ENCODE measurements at places on chromosomes 3 and 15.

DNA sequence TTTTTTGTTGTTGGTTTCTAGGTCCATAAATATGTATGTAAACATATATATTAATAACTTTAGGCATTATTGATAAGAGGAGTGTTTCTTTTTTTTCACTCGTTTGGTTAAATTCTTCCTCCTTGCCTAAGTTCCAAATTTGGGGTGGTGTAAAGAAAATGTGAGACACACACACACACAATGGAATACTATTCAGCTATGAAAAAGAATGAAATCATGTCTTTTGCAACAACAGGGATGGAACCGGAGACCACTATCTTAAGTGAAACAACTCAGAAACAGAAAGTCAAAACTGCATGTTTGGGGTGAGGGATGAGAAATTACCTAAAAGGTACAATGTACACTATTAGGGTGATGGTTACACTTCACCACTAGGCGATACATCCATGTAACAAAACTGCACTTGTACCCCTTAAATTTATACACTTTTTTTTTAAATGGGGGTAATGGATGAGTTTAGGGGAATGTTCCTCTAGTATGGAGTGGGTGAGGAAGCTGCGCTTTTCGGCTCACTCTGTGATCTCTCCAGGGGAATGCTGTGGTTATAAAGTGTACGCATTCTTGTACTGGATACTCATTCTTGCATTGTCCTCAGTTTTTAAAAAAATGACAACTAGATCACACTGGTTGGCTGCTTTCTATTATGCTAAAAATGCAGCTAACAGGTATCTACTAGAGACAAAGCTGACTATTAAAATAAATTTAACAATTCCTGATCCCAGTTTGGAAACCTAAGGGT, 50.8 kb upstream of the PPARG start:
- no peak for DNase-seq

- DNase-seq: no peak
Measured at GRCh38 chr3:166510382-166510781, 673.2 kb upstream of the BCHE start.

GRCh38 chr3:100682056-100682853, 27.0 kb upstream of the TFG start:
- no peak for DNase-seq

DNA sequence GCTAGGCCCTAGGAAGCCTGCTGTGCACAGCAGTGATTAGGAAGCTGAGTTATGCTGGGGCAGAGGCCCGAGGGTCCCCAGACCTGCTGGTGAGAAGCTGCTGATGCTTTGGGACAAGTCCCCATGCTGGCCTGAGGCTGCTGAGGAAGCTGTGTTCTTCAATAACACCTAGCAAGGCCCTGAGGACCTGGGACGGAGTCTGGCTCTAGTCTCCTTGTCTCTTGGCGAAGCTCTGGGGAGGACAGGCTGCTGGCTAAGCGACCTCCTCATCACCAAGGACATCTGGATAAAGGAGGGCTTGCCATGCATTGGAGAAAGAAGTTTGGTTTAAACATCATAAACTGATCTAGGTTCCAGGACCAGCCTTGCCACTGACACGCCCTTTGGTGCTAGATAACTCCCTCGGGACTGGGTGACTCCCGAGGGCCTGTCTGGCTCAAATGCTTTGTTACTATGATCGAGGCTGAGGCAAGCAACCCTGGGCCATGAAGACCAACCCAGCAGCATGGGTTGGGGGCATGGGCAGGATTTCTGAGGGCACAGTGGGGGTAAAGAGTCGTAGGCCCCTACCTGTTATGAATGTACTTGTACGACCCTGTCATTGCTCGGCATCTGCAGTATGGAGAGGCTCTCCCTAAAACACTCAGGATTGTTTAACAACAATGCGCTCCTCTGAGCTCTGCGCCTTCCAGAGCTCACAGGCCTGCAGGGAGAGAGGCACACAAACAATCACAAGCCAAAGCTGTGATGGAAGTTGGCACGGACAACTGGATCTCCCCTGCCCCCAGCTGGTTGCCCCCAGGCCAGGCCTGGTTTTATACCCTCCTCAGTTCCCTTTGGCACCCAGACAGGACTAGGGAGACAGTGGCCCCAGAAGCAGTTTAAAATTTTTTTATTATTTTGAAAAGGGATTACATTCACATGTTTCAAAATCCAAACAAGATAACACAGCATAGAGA, 64.4 kb downstream of the LINGO1 start:
- DNase-seq: peak; percentile 24

DNA sequence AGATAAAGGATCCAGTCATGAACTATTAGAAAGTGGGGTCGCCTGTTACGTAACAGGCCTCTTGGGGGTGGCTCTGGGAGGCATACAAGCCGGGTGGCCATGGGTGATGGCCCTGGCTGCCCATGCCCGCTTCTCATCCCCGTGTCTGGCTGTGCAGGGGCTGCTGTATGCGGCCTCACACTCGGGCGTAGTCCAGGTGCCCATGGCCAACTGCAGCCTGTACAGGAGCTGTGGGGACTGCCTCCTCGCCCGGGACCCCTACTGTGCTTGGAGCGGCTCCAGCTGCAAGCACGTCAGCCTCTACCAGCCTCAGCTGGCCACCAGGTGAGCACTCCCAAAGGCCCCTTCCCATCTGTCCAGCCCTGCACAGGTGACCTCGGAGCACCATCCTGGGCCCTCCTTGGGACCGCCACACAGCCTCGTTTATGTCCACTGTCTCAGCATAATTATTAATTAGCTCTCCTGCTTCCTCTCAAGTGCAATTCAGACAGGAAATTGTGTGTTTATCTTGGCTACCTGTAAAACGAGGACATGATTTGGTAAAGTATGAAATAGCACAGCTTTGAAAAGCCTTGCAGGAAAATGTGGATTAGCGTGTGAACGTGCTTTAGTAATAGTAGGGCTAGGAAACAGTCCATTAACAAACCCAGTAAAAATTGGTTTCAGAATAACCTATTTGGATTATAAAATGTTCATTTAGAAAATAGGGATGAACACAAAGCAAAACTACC, 8.1 kb downstream of the CIB1 start:
- no peak for DNase-seq

GRCh38 chr15:35555244-35555643, 9.3 kb upstream of the DPH6 start:
- DNase-seq: no peak

DNA sequence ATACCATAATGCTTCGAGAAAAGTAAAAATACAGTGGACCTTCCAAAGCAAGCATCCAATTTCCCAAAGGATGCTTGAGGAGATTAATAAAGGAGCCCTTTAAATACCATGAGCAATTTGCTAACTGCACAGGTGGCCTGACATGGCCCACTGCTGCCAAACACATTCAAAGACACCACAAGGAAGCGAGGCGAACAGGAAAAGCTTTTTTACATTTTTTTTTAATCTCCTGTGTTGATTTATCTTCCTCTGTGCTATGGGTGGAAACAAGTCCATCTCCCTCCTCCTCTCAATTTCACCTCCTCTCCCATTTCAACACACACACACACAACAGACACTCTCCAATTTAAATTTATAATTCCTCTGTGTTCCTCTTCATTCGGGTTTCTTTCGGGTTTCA, 243.4 kb downstream of the IGSF11 start:
- no peak for DNase-seq

DNA sequence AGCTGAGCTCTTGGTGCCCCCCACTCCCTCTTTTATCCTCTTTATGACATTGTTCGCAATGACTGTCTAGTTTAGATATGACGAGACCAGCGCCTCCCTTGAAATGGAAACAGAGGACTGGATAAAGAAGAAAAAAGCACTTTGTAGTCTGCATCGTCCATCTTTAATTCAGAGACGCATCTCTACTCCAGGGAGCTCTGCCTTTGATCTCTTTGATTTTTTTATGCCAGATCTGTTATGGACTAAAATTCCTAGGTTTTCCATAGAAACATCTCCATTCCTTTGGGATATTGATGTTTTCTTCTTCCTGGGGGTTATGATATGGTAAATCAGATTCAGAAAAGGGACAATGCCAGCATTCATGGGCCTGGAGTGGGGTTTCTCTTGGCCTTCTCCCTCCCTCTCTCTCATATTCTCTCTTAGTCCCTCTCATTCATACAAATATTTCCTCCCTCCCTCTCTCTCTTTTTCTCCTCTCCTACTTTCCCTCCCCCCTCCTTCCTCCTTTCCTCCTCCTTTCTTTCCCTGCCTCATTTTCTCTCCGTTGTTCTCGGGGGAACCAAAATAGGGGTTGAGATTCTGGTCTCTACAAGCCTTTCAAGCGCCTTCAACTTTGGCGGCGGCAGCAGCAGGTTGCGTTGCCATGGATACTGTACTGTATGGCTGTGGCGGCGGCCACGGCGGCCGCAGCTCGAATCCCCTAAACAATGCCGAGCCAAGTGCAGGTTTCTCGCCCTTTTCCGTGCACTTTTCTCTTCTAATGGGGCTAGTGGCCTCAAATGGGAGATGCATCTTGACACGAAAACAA, 45.5 kb downstream of the ZIC4 start:
- no peak for DNase-seq

- DNase-seq: peak; percentile 61
Measured at GRCh38 chr3:56783644-56784447, 17.9 kb downstream of the ARHGEF3 start.

DNA sequence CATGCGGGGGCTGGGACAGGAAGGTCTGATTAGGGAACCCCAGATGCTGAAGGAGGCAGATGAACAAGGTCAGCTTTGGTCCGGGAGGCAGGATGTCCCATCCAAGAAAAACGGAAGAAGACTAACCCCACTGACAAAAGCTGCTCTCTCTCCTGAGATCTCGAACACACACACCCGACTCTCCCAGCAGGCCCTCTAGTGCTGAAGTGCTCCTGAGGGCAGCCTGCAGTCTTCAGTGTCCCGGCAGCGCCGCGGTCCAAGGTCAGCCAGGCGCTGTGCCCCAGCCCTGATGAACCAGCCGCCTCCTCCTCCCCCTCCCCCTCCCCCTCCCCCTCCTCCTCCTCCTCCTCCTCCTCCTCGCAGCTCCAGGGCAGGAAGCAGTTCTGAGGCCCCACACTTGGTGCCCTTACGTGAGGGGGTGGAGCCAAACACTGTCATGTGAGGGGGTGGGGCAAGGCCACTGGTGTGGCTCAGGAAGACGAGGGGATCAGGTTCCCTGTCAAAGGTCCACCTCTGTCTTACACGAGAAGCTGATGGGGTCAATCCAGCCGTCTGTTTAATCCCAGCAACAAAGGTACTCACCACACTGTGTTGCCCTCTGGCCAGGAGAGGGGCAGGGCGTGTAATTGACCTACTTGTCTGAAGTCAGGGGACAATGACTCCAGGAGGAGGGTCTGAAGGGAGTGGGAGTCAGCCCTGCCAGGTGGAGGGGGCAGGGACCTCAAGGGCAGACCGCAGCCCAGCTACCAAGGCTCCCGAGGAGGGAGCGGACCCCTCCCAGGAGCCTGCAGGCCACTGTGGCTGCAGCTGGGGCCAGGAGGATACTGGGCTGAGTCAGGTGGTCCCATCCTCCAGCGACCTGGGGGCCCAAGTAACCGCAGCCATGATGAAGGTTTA, 34.3 kb downstream of the PRR23E start:
- no peak for DNase-seq

DNA sequence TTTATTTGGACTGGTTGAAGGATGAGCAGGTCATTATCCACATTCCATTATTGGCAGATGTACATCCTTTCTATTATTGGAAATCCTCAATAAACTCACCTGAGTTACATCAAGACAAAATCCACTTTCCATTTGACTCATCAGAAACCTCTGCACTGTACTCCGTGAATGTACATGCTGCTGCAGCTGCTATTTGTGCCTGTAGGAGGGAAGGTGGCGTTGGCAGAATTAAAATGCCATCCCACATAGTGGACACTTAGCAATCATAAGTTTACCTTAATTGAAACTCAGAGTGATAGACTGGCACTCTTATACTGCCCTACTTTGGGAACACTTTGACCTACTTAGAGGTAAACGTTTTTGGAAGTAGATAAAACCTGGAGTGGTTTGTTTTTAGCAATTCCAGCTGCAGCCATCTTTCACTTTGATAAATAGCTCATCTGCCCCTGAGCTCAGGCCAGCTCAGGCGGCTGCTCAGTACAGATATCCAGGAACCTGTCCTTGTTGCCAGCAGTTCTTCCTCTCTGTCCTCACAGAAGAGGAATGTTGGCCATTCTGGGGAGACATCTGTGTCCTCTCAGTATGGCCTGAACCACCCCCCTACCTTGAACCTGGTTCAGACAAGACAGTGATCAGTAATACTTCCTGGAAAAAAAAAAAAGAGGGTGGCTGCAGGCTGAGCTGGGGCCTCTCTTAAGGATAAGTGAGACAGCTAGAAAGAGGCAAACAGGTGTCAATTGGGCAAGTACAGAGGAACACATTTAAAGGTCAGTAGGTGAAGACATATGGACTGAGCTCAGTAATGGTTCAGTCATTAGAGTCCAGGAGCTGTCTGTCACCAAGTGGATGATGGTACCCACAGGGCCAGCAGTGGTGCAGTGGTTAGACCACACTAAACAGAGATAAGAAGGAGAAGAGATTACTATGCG, 153.4 kb upstream of the UMPS start:
- DNase-seq: no peak

DNA sequence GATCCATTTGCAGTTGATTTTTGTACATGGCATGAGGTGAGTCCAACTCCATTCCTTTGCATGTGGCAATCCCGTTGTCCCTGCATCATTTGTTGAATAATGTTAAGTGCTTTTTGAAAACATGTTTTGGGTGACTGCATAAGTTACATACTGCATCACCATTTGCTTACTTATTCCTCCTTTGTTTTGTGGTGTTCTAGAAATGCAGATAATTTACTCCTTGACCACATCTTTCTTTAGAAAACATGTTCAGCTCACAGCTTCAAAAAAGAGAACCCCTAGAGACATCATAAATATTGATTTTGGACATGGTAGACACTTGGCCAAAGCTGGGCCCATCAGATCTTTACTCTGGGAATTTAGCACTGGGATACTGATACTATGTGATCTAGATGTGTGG, 135.3 kb upstream of the DAZL start:
- no peak for DNase-seq

GRCh38 chr3:176078906-176079305, 1118.4 kb downstream of the TBL1XR1 start:
- DNase-seq: no peak

DNA sequence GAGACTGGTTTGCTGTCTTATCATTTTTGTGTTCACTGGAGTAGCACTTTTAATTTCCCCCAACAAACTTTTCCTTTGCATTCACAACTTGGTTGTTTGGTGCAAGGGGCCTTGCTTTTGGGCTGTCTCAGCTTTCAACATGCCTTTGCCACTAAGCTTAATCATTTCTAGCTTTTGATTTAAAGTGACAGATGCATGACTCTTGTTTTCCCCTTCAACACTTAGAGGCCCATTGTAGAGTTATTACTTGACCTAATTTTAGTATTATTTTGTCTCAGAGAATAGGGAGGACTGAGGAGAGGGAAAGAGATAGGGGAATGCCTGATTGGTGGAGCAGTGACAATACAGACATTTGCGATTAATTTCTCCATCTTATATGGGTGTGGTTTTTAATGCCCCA, 340.1 kb upstream of the MANF start:
- DNase-seq: no peak

Data from left hindlimb (tissue), 1 donor.